Activated T-cell treated with anti-CD3 and anti-CD28 coated beads for 1 hour (primary cell): ENCODE measurements at places on chromosomes 11 and 22.

DNA sequence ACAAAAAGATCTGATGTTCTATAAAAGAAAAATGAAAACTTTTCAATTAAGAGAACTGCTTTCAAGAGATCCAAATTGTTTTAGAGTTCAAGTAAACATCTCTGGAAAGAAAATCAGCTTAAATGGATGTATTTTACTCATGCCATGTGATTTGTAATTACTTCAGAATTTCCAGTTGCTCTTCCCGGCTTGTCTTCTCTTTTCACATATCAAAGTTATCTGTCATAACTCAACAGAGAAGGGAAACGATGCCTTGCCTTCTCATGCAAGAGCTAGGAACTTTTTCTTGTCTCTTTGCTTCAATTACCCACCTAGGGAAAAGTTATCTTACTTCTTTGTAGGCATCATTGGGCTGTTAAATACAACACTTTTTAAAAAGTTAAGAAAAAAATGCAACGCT is 255.2 kb upstream of the POU2AF2 start:
- DNase-seq, result no peak

GRCh38 chr11:10551290-10551592 is 10.3 kb upstream of the RNF141 start:
- no peak for DNase-seq

GRCh38 chr11:221539-221938 is 14.0 kb downstream of the RIC8A start:
- no peak for DNase-seq

DNA sequence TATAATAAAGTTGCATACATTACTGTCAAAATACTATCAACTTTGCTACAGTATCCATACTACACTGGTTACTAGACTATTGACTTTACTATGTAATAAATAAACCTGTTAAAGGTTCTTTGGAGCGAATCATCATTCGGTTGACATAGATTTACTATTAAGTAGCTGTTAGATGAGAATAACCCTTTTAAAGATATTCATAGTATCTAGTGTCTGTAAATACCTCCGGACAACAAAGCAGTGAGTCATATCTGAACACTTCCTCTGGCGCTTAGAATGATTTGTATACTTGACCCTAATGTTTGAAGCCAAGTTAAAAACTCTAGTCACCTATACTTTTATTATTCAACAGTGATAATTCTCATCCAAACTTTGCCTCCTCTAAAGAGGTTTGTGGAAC is 84.7 kb downstream of the MSANTD4 start:
- no peak for DNase-seq

GRCh38 chr22:17118342-17118741 is 2.8 kb downstream of the TMEM121B start:
- no peak for DNase-seq

GRCh38 chr11:75945446-75945845 is 130.4 kb downstream of the UVRAG start:
- DNase-seq, result no peak

GRCh38 chr11:110613197-110613918 is 98.9 kb downstream of the ARHGAP20 start:
- no peak for DNase-seq

GRCh38 chr11:61121192-61121831 is 19.0 kb downstream of the CD5 start:
- no peak for DNase-seq

- DNase-seq, result no peak
Observed at GRCh38 chr22:35319244-35319985, 19.7 kb downstream of the TOM1 start.

DNA sequence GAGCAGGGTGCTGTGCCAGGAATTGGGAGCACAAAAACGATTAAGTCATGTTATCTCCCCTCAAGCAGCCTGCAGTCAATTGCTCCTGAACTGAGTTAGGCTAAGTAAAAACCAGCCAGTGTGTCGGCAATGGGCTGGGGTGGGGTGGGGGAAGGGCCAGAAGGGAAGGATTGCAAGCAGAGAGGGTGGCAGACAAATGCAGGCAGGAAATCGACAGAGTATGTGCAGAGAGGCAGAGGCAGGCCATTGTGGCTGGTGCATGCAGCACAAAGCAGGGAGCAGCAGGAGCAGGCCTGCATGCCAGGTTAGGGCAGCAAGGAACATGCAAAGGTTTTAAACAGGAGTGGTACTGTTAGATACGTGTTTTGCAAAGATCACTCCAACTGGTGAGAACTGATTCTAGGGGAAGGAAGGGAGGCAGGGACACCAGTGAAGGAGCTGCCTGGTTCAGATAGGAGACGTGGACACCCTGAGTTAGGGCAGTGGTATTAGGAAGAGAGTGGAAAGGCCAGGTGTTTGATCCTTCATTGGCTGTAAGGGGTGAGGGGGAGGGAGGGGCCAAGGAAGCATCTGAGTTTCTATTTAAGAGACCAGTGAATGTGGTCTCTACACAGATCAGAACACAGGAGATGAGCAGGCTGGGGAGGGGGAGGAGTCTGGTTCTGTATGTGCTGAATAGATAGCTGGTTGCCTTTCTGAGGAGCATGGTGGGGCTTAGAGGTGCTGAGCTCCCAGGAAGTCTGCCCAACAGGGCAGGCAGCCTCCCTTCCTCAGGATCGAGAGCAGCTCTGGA is 70.8 kb upstream of the PHOX2A start:
- DNase-seq, result no peak

DNA sequence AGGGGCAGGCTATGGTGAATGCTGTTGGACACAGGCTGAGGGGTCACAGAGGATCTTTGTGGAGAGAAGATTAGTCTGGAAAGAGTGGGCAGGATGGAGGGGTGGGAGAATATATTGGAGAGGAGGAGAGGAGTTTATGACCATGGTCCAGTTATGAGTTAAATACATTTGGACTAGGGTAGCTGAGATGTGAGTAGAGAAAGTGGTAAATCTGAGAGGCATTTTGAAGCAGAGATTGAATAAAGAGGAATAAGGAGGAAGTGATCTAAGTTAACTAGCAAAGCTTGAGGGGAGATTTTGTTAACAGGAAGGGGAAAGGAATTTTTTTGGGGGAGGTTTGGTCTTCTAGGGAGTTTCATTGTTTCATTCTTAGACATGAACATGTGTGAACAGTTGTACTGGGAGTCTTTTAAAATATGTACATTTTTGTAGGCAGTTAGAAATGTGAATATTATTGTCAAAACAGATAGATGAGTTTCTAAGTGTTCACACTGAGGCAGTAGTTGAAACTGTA is 43.1 kb upstream of the EED start:
- no peak for DNase-seq

DNA sequence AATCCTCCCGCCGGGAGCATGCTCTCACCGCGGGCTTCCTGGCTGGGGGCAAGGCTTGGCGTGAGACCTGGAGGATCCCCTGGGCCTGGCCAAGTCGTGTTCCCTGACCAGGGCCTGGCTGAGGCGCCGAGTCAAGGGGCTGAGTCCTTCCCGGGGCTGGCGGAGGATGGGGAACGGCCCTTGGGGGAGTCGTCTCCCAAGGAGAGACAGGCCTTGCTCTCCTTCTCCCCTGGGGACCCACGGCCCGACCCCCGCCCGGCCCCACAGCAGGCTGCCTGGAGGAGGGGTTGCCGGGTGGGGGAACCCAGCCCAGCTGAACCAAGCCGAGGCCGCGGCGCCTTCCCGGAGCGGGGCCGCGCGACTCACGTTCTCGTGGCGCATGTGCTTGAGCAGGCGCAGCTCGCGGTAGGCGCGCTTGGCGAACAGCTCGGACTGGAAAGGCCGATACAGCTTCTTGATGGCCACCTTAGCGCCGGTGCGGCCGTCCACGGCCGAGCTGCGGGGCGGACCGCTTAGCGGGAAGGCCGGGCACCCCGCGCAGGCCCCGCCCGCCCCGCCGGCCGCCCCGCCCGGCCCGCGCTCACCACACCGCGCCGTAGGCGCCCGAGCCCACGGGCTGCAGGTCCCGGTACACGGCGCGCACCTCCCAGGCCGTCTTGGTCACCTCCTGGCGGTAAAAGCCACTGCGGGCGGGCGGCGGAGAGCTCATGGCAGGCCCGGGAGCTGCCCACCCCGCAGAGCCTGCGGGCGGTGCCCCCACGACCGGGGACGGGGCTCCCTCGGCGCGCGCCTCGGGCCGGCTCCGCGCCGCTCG is 475 bp downstream of the MAPK12 start:
- no peak for DNase-seq

GRCh38 chr11:43124272-43124935 is 187.4 kb upstream of the API5 start:
- DNase-seq, result no peak

DNA sequence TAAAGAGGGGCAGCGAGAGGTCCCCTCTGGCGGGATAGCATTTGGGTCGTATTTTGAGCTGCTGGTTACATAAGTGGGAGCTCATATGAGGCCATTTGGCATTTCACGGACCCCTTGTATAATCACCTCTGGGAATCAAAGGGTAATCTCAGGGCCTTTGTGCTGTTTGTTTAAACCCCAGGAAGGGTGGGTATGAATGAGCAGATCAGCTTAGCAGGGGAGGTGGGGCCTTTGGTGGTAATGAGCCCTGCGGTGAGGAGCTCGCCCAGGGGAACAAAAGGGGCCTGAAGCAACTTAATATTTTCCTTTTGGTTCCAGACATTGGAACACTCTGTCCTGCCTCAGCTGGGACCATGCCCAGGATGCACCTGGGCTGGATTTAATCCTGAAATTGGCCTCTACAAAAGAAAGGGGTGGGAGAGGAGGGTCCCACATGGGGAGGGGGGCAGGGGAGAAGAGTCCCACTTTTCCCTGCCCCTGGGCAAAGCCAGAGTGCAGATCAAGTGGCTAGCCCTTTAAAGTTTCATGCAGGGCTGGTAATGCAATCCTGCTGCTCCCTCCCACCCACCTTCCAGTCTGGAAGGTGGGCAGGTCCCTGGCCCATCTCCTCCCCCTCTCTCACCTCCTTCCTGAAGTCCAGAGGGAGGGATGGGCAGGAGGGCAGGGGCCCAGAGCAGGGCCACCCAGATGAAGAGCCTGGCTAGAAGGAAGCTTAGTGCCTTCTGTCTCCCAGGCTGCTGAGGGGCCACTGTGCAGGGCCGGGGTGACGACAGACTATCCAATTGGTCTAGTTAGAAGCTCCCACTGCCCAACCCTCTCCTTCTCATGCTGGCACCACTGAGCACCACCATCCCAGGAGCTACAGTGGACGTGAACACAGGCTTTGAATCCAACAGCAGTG is 10.5 kb downstream of the TSKU start:
- DNase-seq, result no peak

DNA sequence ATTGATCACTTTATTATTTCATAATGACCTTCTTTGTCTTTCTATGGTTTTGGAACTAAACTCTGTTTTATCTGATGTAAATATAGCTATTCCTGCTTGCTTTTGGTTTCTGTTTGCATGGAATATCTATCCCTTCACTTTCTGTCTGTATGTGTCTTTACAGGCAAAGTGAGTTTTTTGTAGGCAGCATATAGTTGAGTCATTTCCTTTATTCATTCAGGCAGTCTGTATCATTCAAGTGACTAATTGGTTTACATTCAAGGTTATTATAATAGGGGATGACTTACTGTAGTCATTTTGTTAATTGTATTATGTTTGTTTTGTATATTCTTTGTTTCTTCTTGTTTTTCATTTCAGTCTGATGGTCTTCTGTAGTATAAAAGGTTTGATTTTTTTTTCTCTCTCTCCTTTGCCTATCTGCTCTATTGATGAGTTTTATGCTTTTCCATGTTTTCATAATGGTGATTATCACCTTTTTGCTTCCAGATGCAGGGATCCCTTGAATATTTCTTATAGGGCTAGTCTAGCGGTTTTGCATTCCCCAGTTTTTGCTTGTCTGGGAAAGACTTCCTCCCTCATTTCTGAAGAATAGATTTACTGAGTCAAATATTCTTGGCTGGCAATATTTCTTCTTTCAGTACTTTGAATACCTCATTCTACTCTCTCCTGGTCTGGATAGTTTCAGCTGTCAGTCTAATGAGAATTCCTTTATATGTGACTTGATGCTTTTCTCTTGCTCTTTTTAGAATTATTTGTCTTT is 50.4 kb downstream of the GDPD4 start:
- no peak for DNase-seq

DNA sequence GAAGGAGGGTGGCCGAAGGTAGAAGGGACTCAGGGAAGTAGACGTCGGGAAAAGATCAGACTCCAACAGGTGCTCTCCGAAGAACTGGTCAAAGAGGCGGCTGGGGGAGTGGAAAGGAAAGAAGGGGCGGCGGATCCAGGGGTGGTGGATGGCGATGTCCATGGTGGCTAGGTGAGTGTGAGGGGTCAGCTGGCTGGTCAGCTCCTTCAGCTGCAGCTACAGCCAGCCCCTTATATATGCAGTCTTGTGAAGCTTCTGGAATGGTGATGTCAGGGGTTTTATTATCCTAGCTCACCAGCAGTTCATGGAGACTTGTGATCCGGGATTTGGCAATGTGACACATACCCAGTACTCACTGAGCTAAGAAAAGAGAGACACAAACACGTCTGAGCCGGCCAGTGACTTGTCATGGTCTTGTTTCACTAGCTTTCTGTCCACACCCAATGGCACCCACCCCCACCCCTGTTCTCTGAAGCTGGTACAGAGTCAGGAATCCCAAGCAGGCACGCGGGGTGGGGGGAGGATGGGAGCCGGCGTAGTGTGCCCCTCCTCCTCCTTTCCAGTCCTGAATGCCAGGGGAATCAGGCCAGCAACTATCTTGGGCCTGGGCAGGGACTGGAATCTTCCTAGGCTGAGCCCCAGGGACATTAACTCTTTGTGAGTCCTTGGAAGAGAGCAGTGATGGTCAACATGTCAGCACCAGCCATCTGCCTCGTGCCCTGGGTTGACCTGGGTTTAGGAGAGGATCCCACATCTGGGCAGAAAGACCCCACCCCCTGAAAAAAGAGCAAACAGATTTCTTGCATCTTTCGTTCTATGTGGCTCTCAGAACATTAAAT is at the start of gene CRYAB:
Gene CRYAB, minus strand, starts transcription at position 208 of the 839 bp plus-strand sequence. Its CDS starts 46 bp downstream, at position 162.
- DNase-seq, result no peak

DNA sequence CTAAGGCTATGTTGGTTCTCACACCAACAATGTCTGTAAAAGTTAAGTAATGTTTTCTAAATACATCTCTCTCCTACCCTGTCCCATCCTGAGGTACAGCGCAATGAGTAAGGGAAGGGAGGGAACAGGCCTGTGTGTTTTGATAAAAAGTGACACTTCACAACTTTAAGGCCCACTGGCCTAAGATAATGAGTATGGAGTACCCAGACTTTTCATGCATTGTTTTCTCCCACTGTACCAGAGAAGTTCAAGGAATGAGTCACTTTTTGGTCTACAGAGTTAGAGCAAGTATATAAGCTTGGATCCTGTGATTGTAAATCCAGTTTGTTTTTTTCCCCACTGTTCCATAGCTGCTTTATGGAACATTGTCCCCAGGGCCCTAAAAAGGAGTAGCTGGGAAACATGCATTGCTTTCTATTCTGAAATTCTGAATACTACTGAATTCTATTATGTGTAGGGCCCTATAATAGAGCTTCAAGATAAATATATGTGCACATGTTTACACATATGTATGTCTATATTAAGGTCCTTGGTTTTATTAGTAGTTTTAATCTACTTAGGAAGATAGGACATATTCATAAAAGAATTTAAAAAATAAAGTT is 29.8 kb downstream of the KCNE3 start:
- DNase-seq, result no peak

DNA sequence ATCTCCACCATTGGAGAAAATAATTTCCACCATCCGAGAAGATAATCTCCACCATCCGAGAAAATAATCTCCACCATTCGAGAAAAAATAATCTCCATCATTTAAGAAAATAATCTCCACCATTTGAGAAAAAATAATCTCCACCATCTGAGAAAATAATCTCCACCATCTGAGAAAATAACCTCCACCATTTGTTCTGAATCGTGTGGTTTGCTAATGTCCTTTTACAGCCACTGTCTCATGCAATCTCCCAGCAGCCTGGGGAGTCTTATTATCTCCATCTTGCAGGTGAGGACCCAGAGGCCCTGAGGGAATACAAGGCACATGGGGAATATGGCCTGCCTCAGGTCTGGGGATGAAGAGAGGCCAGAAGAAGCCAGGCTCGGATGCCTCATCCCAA is 54.1 kb upstream of the TCF20 start:
- no peak for DNase-seq

GRCh38 chr11:115439385-115439784 is 64.8 kb downstream of the CADM1 start:
- no peak for DNase-seq
